Activated CD8-positive, alpha-beta memory T cell treated with anti-CD3 and anti-CD28 coated beads for 24 hours (primary cell): ENCODE measurements at places on chromosomes 1 and 21.

DNA sequence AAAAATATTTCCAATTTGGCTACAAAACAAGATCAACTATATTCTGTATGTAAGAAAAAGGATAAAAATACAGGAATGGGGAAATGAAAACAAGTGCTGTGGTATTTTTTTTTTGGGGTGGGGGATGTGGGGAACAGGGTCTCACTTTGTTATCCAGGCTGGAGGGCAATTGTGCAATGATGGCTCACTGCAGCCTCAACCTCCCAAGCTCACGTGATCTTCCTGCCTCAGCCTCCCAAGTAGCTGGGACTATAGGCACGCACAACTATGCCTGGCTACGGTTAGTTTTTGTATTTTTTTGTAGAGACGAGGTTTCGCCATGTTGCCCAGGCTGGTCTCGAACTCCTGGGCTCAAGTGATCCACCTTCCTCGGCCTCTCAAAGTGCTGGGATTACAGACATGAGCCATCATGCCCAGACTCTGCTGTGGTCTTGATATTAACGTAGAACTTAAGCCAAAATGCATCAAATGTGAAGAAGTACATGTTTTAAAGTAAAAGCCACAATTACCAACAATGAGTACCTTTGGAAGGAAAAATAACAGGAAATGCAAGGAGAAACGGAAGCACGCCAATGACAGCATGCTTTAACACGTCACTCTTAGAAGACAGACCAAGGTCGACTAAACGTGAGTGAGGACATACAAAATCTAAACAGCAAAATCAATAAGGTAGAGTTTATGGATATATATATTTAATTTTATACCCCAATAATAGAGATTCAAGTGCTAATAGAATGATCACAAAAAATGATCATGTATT, 8.8 kb upstream of the ABCB10 start:
- DNase-seq = no peak

DNA sequence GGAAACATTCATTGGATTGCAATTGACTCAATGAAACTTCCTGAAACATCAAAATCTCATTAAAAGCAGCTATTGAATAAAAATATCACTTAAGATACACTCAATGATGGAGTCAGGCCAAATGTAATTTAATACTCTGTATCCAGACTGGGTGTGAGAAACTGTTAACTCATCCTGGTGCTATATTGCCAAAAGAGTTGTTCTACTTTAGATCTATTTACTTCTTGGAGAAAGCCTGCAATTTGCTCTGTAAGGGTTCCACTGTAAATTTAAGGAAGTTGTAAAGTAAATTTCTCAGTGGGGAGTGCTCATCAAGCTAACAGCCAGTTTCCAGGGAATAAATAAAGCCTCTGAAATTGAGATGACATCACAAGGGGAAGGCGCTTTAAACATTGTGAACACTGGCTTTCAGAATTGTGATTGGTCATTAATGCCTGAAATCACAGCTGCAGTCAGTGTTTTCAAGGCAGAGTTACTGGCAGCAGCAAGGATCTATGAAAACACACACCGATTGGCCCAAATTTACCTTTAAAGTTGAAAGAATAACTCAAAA, 91.4 kb downstream of the OLFM3 start:
- no peak for DNase-seq

DNA sequence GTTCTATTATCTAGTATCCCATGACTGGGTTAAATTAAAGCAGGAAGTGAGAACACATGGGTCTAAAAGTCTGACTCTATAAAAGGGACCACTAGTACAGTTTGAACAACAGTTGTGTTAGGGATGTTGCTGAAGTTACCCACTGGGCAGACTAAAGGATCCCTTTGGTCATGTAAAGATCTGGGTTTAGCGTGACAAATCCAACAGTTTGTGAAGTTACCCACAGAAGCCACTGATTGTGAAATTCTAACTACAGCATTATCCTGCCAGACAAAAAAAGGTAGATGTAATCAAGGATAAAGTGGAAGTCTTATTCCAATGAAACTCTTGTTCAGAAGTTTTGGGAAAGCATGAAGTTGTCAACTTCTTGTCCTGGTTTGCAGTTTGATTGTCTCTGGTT, 5.7 kb downstream of the QSOX1 start:
- DNase-seq = no peak

DNA sequence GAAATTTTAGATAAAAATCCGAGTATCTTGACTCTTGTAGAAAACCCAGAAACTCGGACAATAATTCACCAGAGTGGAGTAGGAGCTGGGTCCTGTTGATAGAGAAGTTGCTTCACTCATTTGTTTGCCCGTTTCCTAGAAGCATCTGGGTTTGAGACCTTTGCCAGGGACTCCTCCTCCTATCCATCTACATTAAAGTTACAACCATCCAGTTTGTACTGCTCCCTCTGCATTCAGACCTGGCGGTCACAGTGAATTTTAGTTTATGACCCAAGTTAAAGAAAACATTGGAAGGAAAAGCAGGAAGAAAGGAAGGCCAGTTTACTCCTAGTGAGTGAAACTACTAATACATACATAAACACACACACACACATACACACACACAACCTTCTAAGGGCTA, 64.6 kb downstream of the CLDN17 start:
- DNase-seq = no peak

DNA sequence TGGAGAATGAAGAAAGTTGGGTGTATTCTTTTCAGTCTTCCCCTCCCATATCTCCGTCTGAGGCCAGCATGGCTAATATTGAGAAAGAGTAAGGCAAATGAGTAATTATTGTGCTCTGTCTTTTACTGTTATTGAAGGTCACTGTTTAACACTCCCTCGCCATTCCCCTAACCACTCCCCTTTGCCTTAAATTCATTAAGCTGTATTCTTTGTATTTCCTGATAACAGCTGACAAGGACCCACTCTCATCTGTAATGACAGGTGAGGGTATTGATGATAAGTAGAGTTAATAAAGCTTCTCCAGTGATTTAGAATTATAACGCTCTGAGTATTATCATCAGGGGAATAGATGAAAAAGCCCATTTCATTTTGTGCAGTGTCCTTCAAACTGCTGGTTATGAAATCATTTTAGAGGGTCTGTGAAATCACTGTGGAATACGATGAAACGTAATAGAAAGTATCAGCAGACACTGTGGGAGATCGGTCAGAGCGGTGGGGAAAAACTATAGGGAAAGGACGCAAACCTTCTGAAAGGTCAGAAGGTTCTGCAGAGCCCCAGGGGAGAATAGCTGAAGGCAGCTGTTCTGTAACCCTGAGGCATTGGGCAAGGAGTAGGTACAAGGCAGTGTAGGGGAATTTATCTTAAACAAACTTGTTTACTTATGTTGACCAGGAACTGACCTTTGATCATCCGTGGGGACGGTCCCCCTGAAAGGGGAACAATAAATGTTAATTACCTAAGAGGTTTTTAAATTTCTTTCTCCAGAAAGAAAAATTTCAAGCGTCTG, 46.3 kb upstream of the CACYBP start:
- no peak for DNase-seq
